ENCODE measurements at places on chromosomes 2 and 18.

DNA sequence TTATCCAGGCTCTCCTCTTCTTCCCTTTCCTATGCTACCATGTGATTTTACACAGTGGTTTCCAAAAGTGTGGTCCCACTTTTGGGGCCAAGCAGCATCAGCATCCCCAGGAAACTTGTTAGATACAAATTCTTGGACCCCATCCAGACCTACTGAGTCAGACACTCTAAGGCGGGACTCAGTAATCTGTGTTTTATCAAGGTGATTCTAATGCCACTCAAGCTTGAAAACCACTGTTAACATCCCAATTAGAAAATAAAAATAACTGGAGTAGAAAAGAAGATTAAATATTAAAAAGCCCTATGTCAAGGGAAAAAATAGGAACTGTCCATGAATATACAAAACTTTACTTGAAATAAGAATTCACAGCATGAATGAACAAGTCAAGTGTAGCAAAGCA, 10.8 kb downstream of the DSG2 start:
- DNase-seq, result no peak

DNA sequence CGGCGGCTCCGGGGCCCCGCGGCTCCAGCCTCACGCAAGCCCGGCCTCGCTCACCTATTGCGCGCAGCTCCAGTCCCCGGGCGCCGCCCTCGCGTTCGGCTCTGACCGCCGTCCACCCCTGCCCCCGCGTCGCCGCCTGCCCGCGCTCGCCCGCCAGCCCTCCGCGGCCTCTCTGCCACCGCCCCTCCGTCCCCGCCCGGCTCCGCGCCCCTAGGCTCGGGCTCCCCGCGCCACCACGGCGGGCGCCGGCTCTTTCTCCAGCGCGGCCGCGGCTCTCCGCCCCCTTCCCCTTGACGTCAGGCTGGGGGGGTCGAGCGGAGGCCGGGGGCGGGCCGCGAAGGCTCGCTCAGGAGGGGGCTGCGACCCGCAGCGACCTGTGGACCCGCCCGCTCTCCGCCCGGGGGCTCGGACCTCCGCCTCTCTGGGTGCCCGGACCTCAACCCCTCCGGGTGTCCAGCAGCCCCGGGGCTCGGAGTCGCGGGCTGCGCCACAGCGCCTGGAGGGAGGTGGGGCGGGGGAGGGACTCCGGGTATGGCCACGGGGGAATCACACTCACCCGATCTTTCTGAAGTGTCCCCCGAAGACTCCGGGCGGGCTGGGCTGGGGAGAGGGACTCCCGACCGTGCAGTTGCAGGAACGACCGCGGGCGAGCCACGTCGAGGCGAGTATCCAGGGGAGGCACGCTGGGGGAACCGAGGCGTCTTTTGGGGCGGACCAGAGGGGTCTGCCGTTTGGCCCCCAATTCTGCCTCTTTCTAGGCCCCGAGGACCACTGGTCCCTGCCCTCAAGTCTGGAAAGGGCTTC, at the start of gene SEMA4C:
TSS of gene SEMA4C (minus strand) at position 259 of the 804 bp plus-strand sequence. CDS start 2,194 bp downstream, outside the sequence.
- DNase-seq, result no peak

DNA sequence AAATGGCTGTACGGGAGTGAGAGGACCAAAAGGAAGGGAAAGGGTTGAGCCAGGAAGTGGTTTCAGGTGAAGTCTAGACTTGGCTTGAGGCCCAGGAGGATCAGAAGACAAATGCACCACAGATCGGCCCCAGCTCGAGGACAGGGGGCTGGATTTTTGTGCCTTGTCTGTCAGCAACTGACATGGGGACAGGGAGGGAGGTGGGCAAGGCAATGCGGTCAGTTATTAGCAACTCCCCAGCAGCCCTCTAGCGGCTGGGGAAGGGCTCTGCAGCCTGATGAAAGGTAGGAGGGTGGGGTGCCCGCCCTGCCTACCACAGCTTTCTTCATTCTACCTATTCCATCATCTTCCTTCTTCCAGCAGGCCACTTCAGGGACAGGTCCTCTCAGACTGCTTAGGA, 50.0 kb downstream of the CPO start:
- no peak for DNase-seq

DNA sequence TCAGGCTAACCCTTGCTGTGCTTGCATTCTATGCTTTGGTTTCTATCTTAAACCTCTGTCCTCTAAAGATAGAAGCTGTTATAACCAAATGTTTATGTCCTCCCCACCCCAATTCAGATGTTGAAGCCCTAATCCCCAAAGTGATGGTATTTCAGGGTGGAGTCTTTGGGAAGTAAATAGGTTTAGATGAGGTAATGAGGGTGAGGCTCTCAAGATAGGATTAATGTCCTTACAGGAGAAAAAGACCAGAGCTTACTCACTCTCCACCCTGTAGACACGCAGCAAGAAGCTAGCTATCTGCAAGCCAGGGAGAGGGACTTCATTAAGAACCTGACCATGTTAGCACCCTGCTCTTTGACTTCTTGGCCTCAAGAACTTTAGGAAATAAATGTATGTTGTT, 362.5 kb downstream of the ERBB4 start:
- no peak for DNase-seq

GRCh38 chr2:68126561-68126960, 31.1 kb upstream of the PNO1 start:
- DNase-seq, result no peak

GRCh38 chr2:38407111-38407682, 30.1 kb upstream of the ATL2 start:
- no peak for DNase-seq

- no peak for DNase-seq
Measured at GRCh38 chr18:5073026-5073944, 123.8 kb downstream of the AKAIN1 start.

GRCh38 chr2:39383146-39383545, 53.9 kb downstream of the MAP4K3 start:
- no peak for DNase-seq

- no peak for DNase-seq
Measured at GRCh38 chr2:119108186-119108585, 50.4 kb downstream of the C1QL2 start.

DNA sequence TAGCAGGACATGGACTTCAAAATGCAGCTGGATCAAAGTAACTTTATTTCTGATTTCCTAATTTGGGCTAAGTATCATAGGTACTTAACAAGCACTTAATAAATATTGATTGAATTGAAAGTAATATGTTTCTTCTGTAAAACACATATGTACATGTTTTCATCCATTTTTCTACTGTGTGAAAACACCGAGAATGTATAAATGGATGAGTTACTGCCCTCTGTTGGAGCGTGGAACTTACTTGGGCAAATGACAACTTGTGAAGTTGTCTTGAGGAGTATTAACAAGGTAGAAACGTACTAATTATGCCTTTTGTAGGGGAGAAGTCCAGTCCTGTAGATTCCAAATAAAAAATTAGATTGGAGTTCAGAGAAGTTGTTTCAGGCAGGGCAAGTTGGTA, 87.2 kb downstream of the PHLPP1 start:
- DNase-seq, result no peak

DNA sequence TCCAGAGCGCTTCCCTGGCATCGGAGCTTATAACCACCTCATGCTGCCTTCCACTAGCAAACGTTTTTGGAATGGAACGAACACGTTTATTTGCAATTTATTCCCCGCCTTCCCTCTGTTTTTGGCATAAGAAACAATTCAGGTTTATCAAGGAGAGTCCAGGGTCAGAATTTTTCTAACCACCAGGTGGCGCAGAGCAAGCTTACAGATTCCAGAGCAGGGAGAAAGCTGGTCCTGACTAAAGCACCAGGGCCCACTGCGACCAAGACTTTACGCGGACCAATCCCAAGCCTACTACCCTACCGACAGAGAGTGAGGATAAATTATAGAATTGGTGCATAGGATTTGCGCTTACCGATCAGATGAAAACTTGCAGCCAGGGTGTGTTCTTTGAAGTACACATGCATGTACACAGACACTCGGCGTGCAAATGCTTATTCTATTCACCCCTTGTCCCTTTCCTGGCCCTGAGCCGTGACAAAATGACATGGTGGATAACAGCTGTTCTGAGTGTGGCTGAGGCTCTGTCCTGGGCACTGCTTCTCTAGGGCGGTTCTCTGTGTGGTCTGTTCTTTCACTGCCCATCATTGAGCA, 34.7 kb downstream of the NAPG start:
- DNase-seq, result no peak

DNA sequence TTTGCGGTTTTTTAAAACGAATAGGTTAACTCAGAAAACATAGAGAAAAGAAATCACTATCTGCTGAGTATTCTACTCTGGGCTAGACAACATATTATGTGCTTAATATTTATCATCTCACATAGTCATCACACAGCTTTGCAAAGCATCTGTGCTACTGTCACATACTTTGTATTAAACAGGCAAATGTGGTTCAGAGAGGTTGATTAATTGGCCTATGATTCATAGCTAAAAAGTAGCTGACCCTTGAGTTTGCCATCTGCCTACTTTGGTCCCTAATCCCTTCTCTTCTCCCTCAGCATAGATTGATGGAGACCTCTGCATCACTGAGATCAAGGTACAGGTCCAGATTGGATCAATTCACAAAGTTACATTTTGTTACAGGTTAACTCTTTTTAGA, 21.4 kb downstream of the ANKRD30B start:
- DNase-seq, result no peak

DNA sequence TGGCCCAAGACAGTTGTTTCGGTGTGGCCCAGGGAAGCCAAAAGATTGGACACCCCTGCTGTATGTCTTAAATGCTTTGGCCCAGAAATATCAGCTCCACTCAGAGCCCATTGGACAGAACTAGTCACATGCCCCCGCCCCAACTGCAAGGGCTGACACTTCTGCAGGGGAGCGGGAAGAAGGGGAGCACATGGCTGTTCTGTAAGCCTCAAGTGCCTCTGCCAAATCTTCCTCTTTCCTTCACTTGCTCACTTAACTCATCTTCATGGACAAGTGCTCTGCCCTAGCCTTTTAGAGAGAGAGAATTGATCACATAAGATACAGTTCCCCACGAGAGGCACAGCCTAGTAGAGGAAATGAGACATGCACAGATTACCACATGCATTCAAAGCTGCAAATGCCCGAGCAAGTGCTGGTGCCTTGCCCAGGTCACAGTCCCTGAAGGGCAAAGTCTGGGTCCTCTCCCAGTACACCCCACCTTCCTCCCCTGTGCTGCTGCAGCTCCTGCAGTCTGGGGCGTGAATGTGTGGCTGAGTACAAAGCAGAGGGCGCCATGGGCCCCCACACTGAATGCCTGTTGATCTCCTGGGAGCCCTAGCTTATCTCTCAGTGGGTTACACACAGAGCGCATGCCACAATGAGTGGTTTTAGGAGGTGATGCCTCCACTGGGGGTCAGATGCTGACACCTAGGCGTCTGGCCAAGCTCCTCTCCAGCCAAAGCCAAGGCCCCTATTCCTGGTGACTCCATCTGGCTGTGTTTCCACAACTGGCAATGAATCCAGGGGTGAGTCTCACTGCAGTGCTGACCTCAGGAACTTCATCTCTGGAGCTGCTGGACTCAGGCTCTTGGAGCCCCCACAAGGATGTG, 135.3 kb downstream of the CTIF start:
- no peak for DNase-seq

GRCh38 chr2:195652911-195653310, 4.1 kb upstream of the SLC39A10 start:
- DNase-seq, result no peak

- DNase-seq, result no peak
Measured at GRCh38 chr2:219967247-219968245, 340.1 kb downstream of the SLC4A3 start.

DNA sequence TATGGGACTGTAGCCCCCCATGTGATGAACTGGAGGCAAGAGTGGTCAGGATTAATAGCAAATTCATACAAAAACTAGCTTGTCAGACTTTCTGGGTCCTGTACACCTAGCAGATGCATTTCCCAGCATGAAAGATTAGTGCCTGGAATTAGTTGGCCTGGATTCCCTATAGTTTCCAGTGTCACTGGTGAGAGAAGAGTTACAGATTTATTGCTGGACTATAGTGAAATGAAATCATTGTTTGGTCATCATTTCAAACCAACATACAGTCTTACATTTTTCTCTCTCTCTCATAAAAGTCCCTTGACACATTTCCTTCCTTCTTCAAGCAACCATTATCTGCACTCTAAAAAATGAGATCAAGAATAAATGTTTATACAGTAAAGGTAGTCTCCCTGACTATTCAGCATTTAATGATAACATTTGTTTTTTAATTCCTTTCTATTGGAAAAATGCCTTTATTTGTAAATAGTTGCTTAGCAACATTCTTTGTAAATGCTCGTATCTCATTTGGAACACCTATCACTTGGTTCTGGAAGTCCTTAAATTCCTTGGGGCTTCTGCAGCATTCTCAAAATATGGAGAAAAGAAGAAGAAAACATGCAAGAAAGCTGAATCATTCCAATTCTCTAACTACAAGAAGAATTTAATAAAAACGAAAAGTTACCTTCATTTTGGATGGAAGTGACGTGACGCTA, 144.4 kb downstream of the MREG start:
- no peak for DNase-seq

- no peak for DNase-seq
Measured at GRCh38 chr2:219024059-219024458, 17.3 kb downstream of the CFAP65 start.
